ENCODE measurements at places on chromosomes 6 and 20.

GRCh38 chr6:87093651-87094050 is 1.3 kb downstream of the CGA start:
- no peak for DNase-seq

- no peak for DNase-seq
Measured at GRCh38 chr20:24598996-24599395, 129.6 kb downstream of the SYNDIG1 start.

DNA sequence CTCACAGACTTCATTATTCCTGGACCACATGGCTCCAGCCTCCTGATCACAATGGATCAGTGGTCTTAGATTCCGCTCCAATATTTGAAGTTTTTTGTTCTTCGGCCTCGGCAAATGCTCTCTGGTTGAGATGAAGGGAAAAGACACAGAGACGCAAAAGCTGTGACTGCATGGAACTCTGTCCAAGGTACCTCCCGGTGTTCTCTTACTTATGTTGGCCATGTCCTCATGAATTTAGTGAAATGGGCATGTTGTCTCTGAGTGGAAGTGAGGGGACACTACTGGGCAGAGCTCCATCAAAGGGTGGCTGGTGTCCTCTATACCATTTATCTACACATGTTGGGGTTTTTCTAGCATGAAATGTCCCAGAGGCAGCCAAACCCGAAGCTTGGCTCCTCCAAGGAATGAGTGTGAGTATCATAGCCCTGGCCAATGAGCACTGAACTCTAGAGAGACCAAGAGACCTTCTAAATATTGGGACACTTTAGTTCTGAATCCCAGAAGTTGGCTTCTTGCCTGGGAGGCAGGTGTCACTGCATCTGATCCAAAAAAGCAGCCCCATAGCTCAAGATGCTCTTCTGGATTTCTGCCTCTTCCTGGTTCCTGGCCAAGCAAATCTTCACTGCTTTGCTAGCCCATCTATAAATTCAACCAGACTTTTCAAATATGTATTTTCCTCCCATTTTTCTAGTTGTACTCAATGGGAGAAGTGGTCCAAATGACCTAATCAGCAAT is 34.1 kb downstream of the HLA-G start:
- DNase-seq = no peak

GRCh38 chr20:11045412-11046175 is 371.8 kb upstream of the JAG1 start:
- DNase-seq = no peak

DNA sequence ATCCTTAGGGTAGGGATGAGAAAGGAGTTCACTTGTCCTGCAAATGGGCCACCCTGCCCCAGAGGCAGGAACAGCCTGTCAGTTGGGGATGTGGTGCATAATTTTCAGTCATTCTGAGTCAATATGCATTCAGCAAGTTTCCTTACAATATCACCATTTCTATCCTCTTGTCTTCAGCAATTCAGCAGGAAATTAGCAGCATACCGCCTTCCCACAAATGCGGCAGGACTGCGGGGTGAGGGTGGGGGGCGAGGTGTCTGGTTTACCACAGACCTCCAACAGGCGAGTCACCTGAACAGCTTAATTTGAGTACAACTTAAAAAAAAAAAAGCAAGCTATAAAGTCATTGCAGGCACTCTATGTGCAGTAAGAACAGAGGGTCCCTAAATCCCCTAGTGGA is 126.8 kb downstream of the MAP3K7 start:
- no peak for DNase-seq

GRCh38 chr20:15977026-15977425 is 596.2 kb downstream of the KIF16B start:
- no peak for DNase-seq

DNA sequence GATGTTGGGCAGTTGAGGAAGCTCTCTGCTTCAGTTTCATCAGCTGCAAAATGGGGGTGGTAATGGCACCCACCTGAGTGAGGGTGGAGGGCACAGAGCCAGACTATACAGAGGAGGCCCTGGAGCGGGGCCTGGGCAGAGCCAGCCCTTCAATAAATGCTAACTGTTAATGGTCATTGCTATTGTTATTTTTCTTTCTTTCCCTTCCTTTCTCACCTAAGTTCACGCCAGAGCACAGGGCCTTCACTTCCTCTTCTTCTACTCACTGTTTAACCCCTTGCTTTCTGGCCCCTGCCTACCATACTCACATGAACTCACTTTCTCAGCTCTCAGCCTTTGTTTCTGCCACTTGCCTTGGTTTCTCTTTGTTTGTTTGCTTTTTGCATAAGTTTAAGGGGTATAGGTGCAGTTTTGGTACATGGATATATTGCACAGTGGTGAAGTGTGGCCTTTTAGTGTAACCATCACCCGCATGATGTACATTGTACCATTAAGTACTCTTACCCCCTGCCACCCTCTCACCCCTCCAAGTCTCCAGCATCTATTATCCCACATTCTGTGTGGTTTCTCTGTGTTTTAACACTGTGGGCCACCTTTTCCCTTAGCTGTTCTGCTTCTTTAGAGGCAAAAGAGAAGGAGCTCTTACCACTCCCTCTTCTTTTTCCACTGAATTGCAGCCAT is 7.5 kb upstream of the RREB1 start:
- no peak for DNase-seq

DNA sequence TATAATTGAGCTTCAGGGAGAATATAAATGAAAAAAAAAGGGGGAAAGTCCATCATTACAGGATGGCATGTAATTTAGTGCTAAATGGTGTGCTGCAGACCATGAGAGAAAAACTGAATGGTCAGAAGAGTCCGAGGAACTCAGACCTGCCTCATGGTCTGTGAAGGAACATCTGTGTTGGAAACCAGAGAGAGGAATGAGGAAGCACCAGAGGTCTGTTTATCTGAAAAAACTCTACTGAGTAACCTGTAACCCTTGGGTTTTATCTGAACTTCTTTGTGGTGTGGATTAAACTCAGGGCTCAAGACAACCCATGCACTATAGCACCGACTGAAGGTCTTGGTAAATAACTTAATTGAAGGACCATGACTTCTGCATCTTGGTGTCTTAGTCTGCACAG is 108.1 kb downstream of the RNF144B start:
- no peak for DNase-seq

GRCh38 chr6:136945072-136945471 is 23.0 kb downstream of the SLC35D3 start:
- DNase-seq = no peak
